Bone marrow (tissue), 2 donors: ENCODE measurements at places on chromosomes 2 and 18.

- DNase-seq, result no peak
Observed at GRCh38 chr2:189851174-189851826, 67.0 kb downstream of the PMS1 start.

GRCh38 chr2:144854596-144854995 is 334.7 kb upstream of the ZEB2 start:
- no peak for DNase-seq

DNA sequence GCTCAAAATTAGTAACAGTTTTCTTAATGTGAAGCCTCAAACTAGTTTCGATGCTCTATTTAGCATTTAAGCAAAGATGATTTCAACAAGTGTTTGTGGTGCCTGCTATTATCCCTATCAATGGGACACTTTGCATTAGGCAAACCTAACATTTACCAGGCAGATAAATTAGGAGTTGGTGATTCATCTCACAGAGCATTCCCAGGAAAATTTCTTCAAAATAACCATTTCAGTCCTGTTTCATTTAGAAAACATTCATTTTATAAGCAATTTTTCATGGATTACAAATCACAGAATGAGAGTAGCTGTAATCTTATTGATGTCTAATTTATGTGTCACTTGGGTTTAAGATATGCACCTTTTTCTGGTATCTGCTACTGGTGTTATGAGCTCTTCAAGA is 62.7 kb downstream of the CLHC1 start:
- no peak for DNase-seq

- DNase-seq, result no peak
Observed at GRCh38 chr2:40477361-40477760, 25.5 kb upstream of the SLC8A1 start.

DNA sequence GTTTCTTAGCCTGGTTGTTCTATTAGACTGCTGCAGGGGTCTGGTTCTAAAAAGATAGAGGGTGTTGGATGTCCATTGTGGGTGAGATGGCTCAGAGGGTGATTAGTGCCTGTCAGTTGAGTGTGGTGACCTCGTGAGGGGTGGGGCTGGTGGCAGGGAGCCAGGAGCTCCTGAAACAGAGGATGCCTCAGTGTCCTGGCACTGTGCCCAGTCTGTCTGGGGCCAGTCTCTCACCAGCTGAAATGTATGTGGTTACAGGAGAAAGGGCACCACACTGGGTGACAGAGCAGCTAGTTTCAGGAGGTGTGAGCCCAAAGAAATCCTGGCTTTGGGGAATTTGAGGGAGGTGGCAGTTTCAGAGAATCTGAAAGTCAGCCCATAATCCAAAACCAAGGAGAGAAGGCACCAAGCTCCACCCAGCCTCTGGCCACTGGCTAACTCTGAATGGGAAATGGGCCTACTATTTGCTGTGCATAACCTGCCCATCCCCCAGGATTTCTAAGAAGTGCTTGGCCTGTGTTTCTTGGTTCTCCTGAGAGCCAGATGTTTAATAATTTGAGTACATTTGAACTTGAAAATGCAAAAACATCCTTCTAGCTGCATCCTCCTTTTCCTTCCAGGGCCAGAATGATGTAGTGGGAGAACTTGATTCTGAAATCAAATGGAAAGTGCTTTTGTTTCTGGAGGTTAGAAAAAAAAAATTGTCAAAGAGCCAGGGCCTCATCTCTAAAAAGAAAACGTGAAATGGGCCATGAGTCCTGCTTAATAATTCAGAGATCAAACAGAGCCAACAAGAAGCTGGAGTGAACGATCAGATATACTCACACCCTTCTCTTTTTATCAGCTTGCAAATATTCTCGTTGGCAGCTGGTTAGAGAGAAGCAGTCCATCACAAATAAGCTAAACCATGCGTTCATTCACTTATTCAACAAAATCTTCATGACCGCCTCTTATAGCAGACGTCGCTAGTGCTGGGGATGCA is 92.3 kb downstream of the B3GNT2 start:
- peak; percentile 93 for DNase-seq
